NCI-H2081 treated with DMSO at 0.1 percent for 48 hours (cell line): ENCODE measurements at places on chromosomes 13 and 19.

GRCh38 chr13:73781384-73781783 is 352.8 kb downstream of the KLF12 start:
- no peak for DNase-seq

- no peak for DNase-seq
Measured at GRCh38 chr13:98766697-98767096, 14.2 kb upstream of the SLC15A1 start.

GRCh38 chr13:60491531-60491930 is 94.5 kb downstream of the TDRD3 start:
- DNase-seq = no peak

- no peak for DNase-seq
Measured at GRCh38 chr19:16142032-16142580, 1.4 kb upstream of the HSH2D start.

DNA sequence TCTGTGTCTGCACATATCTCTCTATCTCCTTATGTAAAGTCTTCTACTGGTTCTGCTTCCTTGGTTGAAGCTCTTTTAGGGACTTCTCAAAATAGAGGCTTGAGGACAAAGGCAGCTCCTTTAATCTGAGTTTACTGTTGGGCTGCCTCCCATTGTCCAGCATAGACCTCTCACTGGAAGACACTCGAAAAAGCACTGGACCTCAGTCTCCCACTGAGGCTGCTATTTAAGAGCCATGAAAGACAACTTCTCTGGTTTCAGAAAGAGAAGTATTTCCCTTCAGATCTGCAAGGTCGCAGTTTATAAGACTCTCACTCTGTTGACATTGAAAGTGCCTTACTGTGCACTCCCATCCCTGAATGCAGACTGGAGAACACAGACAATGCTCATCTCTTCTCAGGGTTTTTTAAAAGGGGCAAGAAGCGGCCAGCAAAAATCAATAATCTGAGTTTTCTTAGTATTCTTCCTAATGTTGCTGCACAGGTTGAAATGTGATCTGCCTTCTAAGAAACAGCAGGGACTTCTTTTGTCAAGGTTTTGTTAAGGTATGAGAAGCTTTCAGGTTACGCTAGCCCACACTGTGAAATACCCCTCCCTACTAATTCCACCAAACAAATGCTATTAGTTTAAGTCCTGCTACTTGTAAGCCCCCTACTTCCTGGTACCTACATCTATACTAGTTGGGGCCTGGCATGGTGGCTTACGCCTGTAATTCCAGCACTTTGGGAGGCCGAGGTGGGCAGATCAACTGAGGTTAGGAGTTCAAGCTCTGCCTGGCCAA is 450.0 kb upstream of the SLC10A2 start:
- DNase-seq = no peak

DNA sequence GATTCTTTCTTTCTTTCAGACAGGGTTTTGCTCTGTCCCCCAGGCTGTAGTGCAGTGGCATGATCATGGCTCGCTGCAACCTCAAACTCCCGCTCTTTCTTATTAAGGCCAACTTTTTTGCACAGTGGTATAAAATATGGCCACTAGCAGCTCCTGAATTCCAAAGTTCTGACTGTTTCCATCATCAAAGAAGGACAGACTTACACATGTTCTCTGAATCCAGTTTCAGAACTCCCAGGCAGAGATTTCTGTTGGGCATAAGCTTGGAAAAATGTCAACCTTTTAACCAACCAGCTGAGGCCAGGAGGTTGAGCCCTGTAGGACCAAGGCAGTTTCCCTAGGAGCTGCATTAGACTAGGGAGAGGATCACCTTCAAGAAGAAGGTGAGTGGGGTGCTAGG is 184.1 kb downstream of the HS6ST3 start:
- DNase-seq = no peak
